ENCODE measurements at places on chromosomes 4 and X.

DNA sequence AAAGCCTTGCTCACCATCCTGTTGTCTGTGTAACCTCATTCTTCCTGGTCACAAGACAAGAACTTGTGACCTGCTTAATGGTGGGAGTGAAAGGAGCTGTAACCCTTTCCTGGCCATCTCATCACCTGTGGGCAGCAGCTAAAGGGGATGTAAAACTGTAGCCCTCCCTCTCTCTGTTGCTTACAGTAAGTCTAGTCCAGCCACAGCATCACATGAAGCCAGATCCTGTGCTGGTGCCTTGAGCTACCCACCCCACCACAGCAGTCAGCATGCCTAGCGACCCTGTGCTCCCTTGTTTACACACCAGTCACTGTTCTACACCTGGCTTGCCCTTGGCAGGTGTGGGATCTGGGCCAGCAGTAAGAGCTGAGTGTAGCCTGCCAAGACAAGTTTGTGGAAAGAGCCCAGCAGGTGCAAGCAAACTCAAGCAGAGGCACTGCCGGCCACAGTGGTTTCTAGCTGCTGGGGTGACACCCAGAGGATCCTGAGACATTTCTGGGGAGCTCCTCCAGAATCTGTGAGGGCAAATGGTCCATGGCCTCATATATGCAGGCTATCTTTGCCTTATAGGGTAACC is 41.0 kb downstream of the UGT2B28 start:
- no peak for DNase-seq

DNA sequence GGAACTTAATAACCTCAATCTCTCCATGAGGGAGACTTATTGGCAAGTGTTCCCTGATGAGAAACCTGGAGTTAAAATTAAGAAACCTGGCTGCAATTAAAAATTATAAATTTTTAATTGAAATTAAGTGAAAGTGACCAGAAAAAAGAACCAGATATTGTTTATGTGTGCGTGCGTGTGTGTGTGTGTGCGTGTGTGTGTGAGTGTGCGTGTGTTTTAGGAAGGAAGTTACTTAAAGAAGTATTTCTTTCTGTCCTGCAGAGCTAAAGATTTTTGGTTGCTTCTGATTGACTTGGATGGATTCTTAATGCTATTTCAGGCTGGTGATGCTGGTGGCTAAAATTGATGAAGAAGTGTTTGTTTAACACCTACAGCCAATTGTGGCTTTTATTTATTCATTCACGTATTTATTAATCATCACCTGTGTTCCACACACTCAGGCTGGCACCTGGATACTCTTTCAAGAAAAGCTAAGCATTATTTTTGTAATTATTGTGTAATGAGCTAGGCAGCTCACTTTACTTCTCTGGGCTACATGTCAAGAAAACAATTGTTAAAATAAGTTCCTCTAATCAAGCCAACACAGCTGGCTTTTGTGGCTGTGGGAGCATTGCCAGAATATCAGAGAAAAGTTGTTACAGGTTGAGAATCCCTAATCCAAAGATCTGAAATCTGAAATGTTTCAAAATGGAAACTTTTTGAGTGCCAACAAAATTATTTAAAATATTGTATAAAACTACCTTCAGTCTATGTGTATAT is 68.5 kb downstream of the CEP44 start:
- DNase-seq, result no peak

- no peak for DNase-seq
Measured at GRCh38 chr4:26176598-26177149, 144.1 kb upstream of the RBPJ start.

DNA sequence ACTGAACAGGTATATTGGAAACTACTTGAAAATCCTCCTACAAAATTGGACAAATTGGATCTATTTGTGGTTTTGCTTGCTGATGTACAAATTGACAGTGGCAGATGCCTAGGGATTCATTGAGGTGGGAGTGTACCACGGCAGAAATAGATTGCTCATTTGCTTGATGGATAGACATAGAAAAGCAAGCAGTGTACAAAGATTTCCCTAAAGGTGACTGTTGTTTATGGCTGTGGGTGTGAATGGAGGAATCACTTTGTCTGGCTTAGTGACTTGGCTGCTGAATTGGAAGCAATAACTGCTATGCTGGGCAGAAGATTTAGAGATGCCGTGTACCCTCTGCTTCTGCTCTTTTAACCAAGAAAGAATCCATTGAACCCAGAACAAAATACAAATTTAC is 191.0 kb upstream of the GRID2 start:
- no peak for DNase-seq

- no peak for DNase-seq
Measured at GRCh38 chr4:128582427-128582870, 227.1 kb upstream of the JADE1 start.

DNA sequence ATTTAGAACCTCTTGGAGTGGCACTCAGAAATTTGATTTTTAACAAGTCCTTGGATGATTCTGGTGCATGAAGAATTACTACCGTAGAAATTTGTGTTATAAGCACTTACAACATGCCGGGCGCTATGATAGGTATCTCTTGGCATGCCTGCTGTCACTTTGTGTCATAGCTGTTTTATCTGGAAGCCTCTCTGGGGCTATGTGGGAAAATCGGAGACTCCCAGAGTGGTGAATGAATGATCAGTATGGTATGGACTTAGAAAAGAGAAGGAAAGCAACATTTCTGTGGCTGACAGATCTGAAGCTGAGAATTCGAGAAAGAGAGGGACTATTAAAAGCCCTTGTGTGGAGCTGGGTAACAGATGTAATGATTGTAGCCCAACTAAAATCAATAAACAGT is 177.4 kb upstream of the MAMLD1 start:
- no peak for DNase-seq

DNA sequence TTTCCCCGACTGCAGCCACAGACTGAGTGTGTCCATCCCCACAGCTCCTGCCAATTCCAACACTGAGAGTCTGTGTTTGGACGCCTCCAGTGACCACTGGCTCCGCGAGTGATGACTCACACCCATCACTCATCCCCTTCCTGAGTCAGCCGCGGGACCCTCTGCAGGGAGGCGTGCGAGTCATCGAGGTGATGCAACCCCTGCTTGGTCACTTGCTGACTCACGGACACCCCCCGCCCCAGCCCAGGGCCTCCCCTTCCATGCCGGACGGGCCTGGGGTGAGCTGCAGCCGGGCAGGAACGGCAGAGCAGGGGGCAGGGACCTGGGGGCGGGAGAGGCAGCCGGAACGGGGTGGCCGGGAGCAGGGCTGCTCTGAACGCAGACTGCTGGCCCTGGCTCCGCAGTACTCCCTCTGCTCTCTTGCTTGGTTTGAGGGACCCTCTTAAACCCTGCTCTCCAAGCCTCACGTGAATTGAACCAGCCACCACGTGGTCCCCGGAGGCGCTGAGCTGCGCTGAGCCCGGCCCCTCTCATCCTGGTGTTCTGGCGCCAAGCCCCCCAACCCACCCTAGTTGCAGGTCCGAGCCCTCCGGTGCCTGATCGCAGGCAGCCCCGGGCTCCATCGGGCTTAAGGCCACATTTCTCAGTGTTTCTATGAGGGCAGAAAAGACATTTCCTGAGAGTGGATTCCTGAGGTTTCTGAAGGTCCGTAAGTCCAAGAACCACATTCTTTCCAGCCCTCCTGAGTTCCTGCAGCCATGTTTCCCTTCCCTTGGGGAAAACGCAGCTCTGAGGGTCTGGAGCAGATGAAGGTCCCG is 32.4 kb downstream of the FGFRL1 start:
- peak; percentile 91 for DNase-seq

DNA sequence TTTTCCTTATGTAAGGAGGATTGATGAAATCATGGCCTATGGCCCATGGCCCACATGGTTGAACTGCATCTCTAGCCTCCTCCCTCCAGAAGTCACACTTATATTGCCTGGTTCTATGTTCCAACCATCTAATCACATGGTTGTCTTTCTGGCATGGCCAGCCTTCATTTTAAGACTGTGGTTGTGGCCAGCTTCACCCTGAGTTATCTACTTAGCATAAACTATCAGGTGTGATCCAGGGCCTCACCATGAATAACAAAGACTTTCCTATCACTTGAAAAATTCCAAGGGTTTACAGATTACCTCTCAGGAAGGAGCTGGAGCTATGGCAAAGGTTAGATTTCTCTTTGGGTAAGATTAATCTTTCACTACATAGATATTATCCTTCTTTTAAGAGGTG is 222.8 kb downstream of the SNCA start:
- no peak for DNase-seq

DNA sequence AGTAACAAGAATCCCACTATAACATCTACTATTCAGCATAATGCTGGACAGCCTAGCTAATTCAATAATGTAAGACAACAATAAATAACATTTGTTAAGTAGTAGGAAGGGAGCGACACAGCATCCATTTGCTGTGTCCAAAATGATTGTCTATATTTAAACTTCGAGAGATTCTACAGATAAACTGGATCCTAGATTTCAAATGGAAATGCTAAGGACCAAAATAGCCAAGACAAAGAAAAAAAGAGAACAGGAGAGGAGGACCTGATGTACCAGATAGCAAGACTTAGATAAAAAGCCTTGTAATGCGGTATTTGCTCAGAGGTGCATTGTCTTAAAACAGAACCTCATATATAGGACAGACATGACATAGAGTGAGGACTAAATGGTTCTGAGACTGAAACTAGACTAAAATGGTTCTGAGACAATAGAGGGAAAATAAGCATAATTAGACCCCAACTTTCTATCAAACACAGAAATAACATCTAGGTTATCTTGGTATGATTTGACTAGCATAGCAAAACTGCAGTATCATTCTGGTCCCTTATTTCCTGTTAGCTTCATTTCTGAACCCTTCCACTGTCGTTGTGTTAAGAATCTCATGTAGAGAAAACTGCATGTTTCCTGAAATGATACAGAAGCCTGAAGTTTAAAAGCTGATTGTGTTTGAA is 3.8 kb downstream of the HPGDS start:
- no peak for DNase-seq

DNA sequence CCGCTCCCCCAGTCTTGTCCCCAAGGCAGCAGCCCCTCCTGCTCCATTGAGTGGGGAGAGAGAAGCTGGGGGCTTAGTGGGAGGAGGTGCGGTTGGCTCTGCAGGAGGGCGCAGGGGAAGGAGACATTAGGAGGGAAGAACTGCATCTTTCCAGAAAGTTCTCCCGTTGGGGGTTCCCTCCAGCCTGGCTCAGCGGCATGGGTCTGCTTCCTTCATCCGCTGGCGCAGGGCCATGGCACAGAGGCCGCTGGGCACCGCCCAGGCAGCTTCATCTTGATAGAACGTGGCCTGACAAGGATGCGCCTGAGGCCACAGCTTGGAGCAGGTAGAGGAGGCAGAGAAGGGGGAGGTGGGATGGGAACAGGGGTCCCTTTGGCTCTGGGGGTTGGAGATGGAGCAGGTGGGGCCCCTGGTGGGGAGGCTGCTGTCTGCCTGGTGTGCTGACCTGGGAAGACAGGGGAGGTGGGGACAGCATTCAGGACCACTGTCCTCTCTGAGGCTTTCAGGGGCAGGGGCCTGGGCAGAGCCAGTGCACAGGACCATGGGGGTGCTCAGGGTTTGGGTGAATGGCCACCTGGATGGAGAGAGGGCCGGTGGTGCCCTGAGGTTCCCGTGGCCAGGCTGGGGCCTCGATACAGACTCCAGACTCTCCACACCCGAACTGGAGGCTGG is 12.1 kb downstream of the DOK7 start:
- DNase-seq, result no peak

DNA sequence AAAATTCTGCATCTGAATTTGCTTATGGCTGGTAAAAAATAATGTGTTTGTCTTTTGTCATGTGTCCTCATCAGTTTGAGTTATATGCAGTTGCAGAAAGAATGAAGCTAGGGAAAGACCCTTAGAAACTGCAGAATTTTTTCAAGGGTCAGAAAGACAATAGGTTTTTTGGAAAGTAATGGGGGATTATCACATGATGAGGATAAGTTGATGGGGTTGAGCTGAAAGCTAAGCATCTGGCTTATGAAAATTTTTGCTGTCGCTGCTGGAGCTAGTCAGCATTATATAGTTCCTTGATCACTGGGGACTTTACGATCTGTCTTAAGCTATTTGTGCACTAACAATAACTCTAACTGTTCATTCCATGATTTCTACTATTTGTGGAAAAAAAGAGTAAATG is 331.7 kb downstream of the PPARGC1A start:
- no peak for DNase-seq

GRCh38 chr4:119040694-119041185 is 94.9 kb upstream of the MYOZ2 start:
- DNase-seq, result no peak

GRCh38 chr4:56465599-56466295 is 1.7 kb upstream of the SRP72 start:
- DNase-seq, result no peak

GRCh38 chrX:153633048-153633447 is 14.0 kb upstream of the DUSP9 start:
- no peak for DNase-seq

DNA sequence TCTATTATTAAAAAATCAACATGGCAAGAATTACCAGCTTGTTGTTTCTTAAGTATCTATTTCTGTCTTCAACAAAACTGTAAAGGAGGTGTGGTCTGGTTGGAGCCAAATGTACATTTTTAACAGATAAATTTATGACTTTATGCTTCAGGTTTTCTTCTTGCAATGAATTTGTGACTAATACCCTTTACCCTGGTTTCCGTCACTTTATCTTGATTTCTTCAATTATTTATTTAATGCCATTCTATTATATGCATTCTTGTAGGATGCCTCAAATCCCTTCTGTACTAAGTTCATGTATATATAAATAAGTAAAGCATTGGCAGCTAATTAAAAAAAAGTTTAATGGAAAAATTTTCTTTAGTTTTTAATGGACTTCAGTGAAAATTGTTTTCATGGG is 41.5 kb upstream of the ANXA3 start:
- no peak for DNase-seq

- DNase-seq, result no peak
Measured at GRCh38 chr4:64146030-64146429, 263.2 kb downstream of the TECRL start.

GRCh38 chrX:31266203-31267076 is 194.6 kb upstream of the FTHL17 start:
- DNase-seq, result no peak

- no peak for DNase-seq
Measured at GRCh38 chr4:122865425-122865824, 38.8 kb downstream of the FGF2 start.

DNA sequence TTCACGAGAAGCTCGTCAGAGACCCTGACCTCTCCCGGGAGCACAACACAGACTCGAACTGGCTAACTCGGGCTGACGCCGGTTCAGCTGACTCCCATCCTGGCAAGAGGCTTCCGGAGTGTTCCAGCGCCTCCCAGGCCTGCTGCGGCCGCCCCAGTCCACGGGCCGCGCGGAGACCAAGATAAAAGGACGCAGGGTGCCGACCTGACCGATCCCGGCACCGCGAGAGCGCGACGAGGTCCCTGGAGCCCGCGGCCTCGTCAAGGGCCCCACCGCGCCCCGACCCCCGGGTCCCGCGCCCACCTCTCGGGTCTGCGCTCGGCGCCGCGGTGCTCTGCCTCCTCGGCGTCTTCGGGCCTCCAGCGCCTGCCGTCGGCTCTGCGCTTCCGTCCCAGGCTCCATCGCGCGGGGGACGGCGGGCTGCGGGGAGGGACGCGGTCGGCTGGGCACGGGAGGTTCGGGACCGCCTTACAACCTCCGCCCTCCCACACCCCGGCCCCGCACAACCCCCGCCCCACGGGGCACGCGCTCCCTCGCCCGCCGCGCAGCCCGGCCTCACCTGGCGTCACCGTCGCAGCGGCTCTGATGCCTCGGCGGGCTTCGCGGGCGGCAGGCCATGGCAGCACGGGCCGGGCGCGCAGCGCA is 426 bp downstream of the SLBP start:
- DNase-seq, result no peak
